Epithelial cell of alveolus of lung (primary cell): ENCODE measurements at places on chromosomes 13 and 19. TPM values are rescaled to one million over a fixed set of nuclear protein-coding genes. Genes with fewer than 3 reads are reported as not detected.

ANKRD24 gene
- 1.4 TPM in 1 of 2 replicates, not detected in the other for total RNA-seq

PRKCG gene
- total RNA-seq: under 0.01 TPM in 1 of 2 replicates, not detected in the other

GARIN5A gene
- 0.24 and 0.52 TPM in 2 replicates for total RNA-seq

C19orf38 gene
- total RNA-seq: 0.78 and 2.6 TPM in 2 replicates

PRSS57 gene
- 1.9 TPM in 1 of 2 replicates, not detected in the other for total RNA-seq

SIGLEC5 gene
- total RNA-seq: not detected in 2 replicates

TEKTIP1 gene
- total RNA-seq: not detected in 2 replicates

RASL11A gene
- total RNA-seq: 4.1 and 116 TPM in 2 replicates

NDUFB7 gene
- 289 and 360 TPM in 2 replicates for total RNA-seq

ATP7B gene
- total RNA-seq: 2.9 and 3.1 TPM in 2 replicates

ZNF358 gene
- total RNA-seq: 48.0 and 122 TPM in 2 replicates

IGFL3 gene
- 1.9 TPM in 1 of 2 replicates, not detected in the other for total RNA-seq

CEACAM7 gene
- total RNA-seq: not detected in 2 replicates

OR4F17 gene
- not detected in 2 replicates for total RNA-seq

GRWD1 gene
- total RNA-seq: 35.1 and 45.9 TPM in 2 replicates

CYP4F2 gene
- total RNA-seq: not detected in 2 replicates

RPL18A gene
- 1,641 and 2,790 TPM in 2 replicates for total RNA-seq

CEACAM3 gene
- total RNA-seq: not detected in 2 replicates

ACP5 gene
- total RNA-seq: 1.9 TPM in 1 of 2 replicates, not detected in the other

PCDH9 gene
- total RNA-seq: 2.9 and 8.7 TPM in 2 replicates
